ENCODE measurements at places on chromosomes 3 and 15.

DNA sequence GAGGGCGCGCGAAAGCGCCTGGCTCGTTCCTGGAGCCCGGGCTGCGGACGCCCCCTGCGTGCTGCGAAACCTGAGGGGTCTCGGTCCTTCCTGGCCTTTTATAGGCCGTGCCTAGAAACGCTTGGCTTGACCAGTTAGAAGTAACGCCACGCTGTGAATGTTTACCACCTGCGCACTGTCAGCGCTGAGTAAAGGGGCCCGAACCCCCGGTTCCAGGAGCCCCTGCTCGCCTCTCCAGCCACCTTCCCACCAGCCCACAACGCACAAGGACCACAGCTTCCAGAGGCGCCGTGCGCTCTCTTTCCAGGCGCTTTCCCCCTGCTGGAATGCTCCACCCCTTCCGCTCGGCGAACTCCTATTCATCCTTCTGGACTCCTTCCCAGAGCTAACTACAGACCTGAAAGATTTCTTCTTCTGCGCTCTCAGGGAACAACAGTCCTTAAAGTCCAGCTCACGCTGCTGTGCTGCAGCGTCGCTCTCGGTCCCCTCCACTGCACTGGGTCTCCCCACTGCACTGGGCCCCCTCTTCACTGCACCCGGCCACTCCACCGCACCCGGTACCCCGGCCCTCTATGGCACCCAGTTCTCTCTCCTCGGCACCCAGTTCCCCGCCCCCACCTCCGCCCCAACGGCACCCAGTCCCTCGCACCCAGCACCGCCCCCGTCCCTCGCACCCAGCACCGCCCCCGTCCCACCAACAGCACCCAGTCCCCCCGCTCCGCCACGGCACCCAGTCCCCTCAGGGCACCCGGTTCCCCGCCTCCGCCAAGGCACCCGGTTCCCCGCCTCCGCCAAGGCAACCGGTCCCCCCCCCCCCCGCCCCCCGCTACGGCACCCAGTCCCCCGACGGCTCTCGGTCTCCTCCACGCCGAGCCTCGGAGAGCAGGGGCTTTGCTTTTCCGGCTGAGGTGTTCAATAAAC is 69.8 kb downstream of the SQOR start:
- peak; percentile 11 for DNase-seq

DNA sequence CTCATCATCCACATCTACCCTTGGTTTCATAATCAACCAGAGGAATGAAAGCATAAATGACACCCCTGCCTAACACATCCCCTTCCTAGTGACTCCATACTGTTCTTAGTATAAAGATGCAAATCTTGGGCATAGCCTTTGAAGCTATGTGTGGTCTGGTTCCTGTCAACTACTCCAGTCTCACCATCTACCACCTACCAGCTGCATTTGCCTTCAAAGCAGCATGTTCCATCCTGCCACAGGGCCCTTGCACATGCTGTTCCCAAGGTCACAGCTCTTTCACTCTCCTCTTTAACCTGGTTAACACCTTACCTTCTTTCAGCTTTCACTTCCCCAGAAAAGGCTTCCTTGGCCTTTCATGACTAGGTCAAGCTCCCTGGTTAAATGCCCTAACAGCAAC is 62.3 kb upstream of the ARHGEF3 start:
- no peak for DNase-seq

DNA sequence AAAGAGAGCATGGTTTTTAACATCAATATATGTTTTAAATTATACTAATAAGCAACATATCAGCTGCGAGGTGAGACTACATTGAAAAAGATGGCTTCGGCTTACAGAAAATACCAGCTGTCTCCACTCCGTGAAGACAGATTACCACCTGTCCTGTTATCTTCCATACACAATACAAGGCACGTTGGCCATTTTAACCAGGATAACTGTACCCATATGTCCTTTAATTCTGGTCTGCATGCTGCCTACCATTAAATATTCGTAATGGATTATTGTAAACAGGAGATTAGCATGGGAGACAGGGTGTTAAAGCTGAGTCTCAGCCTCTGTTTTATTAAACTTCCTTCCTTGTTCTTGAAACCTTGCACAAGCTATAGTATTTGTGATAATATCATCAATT is 855.5 kb downstream of the ROBO1 start:
- no peak for DNase-seq

DNA sequence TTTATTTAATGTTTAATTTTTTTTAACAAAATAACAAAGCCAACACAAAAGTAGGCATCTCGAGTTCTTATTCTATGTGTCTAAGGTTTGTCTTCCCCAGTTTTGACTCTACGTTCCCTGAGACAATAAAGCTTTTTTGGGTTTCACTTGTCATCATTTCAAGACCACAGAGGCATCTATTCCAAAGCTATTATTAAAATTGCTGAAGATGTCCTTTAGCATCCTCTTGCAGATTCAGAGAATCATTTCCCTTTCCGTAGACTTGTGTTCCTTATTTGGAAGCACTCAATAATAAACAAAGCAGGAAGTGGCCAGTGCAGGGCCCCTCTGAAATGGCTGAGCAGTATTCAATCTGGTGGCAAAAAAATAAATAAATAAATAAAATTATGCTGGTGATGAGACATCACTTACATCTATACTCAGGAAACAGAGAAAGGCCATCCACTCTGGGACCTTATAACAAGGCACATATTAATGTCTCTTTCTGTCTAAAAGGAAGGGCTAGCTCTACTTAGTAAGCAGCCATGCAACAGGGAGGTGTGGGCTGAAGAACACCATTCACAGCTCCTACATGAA is 362.3 kb downstream of the WDR72 start:
- no peak for DNase-seq

GRCh38 chr3:116630494-116630893 is 79.1 kb upstream of the TUSC7 start:
- no peak for DNase-seq

GRCh38 chr3:31833391-31834190 is 147.5 kb downstream of the OSBPL10 start:
- DNase-seq: no peak

GRCh38 chr3:112817271-112817670 is 29.4 kb downstream of the CD200R1L start:
- DNase-seq: no peak

GRCh38 chr3:186959029-186959624 is 28.8 kb downstream of the ST6GAL1 start:
- DNase-seq: no peak

DNA sequence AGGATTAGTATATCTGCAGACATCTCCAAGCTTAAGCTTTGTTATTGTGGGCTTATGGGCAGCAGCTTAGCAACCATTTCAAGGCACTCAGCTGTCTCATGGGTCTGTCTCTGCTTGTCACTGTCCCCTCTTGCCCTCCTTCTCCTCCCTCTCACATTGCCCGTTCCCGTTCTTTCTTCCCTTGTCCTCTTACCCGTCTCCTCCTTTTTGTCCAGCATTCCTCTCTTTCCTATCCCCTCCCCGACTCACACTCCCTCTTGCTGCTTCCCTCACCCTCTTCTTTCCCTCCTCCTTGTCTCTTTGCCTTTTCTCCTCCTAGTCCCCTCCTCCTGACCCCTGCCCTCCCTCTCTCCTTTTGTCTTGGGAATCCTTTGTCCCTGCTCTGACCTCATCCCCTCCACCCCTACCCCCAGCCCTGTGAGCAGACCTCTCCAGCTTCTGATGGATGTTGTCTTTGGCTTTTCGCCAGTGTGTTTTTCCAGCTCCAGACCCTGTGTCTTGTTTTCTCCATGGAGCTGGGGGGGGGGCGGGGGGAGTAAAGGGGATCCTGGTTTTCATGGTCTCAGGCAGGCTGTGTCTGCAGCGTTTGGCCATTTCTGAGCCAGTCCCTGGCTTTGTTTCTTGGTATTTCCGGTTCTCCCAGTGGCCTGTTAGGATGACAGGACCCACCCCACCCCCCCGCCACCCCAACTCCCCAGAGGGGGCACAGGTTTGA is 47.9 kb upstream of the TRAK1 start:
- DNase-seq: no peak

- DNase-seq: no peak
These were observed 11.4 kb upstream of the FETUB start for GRCh38 chr3:186628756-186629155.

GRCh38 chr3:78858174-78858573 is 909.6 kb downstream of the ROBO1 start:
- no peak for DNase-seq

DNA sequence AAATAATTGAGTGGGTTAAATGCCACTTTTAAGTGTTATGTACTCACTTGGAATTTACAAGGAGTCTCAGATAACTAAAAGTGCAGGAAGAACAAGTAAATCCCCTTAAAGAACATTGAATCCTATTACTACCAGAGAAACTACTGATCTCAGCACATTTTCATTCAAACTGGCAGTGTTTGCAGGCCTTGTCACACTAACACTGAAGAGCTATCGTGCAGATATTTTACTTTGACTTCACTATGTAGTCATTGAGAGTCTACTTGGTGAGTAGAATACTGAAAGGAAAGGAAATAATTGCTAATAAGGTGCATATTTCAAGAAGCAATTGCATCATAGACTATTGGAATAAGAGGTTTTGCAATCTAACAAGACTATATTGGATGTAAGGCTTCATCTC is 721.4 kb upstream of the CBLB start:
- no peak for DNase-seq

- DNase-seq: no peak
These were observed 194.2 kb downstream of the UACA start for GRCh38 chr15:70569091-70569713.

Data from stimulated activated CD4-positive, alpha-beta T cell treated with anti-CD3 and anti-CD28 coated beads, Interleukin-1b, Interleukin-23, amount 100 ng/mL, for 1 hour (primary cell).